Activated CD8-positive, alpha-beta memory T cell treated with anti-CD3 and anti-CD28 coated beads for 48 hours (primary cell): ENCODE measurements at places on chromosomes 6 and 20.

DNA sequence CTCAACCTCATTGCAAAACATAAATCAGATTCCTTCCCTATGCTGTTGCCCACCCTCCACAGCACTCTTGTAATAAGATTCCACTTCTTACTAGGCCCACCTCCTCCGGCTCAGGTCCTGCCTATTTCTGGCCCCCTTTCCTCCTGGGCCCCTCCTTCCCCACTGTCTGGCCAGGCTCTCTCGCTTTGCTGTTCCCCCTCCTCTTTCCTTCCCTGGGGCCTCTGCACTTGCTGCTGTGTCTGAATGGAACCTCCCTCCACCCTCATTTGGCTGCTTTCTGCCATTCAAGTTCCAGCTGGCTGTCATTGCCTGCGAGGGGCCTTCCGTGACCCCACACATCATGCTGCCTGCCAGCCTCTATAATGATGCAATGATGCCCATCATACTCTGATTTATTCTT lies 38.9 kb downstream of the ARHGAP40 start:
- no peak for DNase-seq

- DNase-seq = no peak
Measured at GRCh38 chr20:60036746-60037499, 78.7 kb downstream of the CDH26 start.

DNA sequence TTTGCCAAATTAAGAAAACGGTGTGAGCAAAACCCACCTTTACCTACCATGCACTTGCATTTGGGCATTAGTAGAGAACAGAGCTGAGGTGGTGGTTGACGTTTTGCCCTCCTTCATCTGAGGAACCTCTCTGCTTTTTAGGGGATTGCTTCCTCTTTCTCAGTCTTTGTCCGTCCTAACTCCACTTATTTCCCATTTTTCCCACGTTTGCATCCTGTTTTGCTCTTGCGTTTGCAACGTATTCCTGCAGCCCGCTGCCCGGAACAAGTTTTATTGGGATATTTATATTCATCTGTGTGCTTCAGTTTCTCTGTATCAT lies 374 bp upstream of the SERINC1 start:
- DNase-seq = no peak

GRCh38 chr6:42073287-42073686 lies 23.0 kb downstream of the TAF8 start:
- DNase-seq = no peak

- no peak for DNase-seq
Measured at GRCh38 chr6:22208026-22208425, 88.8 kb downstream of the PRL start.

- DNase-seq = no peak
Measured at GRCh38 chr6:133184798-133185372, 56.3 kb upstream of the EYA4 start.

- DNase-seq = no peak
Measured at GRCh38 chr6:63750400-63750799, 114.8 kb downstream of the PHF3 start.

- DNase-seq = no peak
Measured at GRCh38 chr6:15352220-15352619, 106.4 kb downstream of the JARID2 start.

GRCh38 chr20:5096463-5096862 lies 23.3 kb downstream of the PCNA start:
- no peak for DNase-seq

DNA sequence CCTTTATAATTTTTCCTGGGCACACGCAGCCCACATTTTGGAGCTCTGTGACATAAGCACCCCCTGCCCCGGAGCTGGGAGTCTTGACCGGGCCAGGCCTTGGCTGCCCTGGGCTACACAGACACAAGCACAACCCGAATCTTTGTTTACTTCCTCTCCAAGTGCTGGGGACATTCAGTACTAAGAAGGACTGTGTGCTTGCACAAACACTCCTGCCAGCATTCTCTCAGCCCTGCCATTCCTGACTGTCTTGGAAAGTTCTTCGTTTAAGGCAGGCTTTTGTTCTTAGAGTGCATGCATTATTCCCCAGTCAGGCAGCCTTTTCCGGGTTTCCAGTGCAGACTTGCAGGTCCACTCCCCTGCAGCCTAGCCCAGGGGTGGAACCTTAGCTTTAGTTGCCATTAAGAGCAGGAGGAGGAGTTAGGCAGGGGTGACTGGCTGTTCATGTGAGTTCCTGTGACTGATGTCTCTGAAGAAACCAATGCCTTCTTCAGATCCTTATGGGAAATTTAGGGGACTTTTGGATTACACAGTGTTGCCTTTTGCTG lies 28.6 kb downstream of the FOXO3 start:
- DNase-seq = no peak

- no peak for DNase-seq
Measured at GRCh38 chr6:79504372-79504771, 32.9 kb downstream of the LCA5 start.

- DNase-seq = no peak
Measured at GRCh38 chr6:38133932-38134703, 314.6 kb downstream of the ZFAND3 start.

DNA sequence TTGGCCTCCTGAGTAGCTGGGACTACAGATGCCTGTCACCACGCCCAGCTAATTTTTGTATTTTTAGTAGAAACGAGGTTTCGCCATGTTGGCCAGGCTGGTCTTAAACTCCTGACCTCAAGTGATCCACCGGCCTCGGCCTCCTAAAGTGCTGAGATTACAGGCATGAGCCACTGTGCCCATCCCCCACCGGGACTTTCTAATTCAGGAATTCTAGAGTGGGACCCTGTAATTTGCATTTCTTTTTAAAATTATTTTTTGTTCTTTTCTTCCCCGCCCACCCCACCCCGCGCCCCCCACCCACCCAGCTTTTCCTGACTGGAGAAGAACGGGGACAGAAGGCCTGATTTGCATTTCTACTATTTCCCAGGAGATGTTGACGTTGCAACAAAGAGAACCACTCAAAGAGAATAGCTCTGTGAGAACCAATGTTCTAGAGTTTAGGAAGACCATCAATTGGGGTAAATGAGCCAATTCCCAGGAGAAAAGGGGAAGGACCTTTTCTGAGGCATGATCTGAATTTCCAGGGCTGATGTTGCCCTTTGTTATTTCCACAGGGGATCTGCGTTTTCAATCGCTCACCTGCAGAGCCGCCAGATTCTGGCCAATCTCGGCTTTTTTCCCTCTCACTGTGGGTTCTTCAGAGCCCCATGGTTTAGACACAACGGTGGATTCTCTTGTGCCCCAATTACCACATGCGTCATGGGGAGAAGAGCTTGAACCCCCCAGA lies 33.2 kb upstream of the TFAP2C start:
- no peak for DNase-seq

- no peak for DNase-seq
Measured at GRCh38 chr6:13447949-13448724, 39.3 kb downstream of the GFOD1 start.

GRCh38 chr20:64247307-64247618 lies 8.3 kb upstream of the PCMTD2 start:
- DNase-seq = no peak

- DNase-seq = peak; percentile 55
Measured at GRCh38 chr20:57619051-57619831, 985 bp downstream of the ZBP1 start.

GRCh38 chr6:41256383-41256782 lies 28.2 kb downstream of the TREML4 start:
- DNase-seq = no peak

DNA sequence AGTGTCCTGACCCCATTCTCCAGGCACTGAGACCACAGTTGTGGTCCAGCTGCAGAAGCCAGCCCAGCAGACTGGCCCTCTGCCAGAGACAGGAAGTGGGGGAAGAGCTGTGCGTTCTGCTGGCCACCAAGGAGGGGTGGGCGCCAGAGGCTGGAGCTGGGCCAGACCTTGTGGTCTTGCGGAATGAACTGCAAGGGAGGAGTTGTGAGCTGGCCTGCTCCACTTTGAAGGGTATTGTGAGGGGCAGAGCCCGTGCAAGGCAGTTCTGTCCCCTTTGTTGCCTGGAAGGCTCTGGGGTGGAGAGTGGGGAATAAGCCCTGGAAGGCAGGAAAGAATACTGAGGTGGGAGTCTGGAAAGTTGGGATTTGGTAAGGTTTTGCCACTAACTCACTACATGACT lies 3.6 kb upstream of the MDFI start:
- DNase-seq = no peak

DNA sequence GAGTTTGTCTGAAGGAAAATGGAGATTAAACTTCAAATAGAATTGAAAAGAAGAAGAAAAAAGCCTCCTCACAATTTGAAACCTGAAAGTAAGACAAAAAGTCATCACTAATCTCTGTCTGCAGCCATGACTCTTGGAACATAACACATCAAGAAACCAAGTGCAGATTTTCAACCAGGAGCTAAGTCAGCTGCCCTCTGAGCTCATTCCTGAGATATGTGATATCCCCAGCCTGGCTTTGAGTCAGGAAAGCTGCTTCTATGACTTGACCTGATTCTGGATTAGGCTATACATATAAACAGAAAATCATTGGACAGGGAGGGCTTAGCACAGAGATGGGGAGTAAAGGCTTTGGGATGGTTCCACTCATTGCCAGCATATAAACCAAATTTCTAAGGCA lies 891.4 kb downstream of the TFAP2A start:
- no peak for DNase-seq

- DNase-seq = no peak
Measured at GRCh38 chr6:117974914-117975627, 68.0 kb downstream of the SLC35F1 start.

DNA sequence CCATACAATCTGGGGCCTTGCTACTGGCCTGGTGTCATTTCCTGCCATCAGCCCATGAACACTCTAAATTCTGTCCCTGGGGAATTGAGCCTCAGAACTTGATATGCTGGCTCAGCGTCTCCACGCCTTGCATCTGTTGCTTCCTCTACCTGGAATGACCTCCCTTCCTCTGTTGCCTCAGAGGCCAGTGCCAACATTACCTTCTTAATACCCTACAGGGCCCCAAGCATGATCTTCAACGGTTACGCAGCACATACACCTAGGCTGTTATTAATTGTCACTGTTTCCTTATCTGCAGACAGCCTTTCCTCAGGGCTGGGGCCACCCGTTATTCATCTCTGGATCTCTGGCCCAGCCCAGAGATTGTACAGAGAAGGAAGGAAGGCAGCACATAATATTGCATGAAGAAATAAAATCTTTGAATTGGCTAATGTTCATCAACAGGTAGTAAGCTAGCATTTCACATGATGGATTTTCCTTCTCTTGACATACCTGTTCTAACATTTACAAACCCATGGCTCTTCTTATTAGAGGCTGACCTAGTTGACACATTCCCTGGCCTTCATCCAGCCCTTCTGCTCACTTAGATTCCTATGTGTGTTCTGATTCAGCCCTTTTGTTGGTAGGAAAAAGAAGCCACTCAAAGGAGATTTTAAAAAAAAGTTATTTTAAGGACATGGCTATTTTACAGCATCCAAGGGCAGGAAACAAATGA lies 8.4 kb upstream of the RNF182 start:
- DNase-seq = no peak

- DNase-seq = no peak
Measured at GRCh38 chr20:56689852-56690485, 60.9 kb downstream of the TFAP2C start.

- DNase-seq = no peak
Measured at GRCh38 chr6:36724514-36725390, 27.1 kb downstream of the RAB44 start.

- no peak for DNase-seq
Measured at GRCh38 chr6:90646940-90647339, 60.1 kb upstream of the MAP3K7 start.

DNA sequence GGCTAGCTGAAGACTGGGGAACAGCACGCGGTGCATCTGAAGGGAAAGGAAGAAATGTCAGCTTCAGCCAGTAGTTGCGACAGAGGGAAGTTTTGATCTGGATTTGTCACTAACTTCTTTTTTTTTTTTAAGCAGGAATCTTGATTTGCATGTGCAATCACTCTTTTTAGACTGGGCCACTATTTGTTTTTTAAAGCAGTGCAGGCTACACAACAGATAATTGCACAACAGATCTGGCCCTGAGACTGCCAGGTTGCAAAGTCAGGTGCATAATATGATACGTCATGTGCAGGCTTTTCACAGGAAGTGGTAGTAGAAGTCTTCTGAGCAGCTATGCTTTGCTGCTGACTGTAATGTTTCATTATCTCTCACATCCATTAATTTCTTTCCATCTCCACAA lies 13.5 kb downstream of the PFDN4 start:
- DNase-seq = no peak

- no peak for DNase-seq
Measured at GRCh38 chr6:20906945-20907344, 372.7 kb downstream of the CDKAL1 start.

- no peak for DNase-seq
Measured at GRCh38 chr6:3541006-3541585, 84.2 kb upstream of the SLC22A23 start.

DNA sequence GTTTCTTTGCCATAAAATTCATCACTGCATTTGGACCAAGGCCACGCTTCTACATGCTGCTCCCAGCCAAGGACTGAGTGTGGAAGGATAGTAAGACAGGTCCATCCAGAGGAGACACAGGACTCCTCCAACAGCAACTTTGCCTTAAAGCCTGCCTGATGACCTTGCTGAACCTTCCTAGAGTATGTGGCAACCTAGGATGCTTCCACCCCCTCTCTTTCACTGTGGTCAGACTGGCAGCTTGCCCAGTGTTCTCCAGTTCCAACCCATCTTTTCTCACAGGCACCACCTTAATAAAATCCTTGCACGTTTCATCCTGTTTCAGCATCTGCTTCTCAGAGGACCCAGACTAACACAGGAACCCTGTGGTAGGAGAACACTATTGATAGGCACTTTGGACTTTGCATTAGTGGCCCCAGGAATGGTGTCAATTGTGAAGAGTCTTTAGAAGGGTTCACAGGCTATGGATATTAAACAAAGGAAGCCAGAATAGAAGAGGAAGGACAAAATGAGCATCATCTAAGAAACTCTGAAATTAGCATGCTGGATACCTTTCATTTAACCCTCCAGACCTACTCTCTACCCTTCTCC lies 2.4 kb upstream of the PKHD1 start:
- no peak for DNase-seq

GRCh38 chr20:24431279-24432045 lies 38.0 kb upstream of the SYNDIG1 start:
- no peak for DNase-seq

- DNase-seq = no peak
Measured at GRCh38 chr6:146860583-146860982, 261.8 kb downstream of the ADGB start.

DNA sequence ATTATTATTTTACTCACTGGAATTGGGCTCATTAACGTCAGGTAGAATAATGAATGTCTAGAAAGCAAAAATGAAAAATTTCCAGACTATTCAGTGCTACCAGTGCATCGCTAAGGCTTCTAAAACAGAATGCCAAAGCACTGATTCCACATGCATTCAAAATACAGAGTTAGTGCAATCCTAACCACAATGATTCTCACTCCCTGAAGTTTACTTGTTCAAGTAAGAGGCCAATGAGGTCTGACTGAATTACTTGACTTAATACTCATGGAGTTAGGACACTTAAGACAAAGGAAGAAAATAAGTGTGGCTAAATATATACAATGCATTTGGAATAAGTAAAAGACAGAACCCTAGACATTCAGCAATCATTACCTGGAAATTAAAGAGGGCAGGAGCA lies 220.5 kb downstream of the PKHD1 start:
- DNase-seq = no peak
